ENCODE measurements at places on chromosomes 1 and 21.

GRCh38 chr1:186566140-186566855, 105.4 kb upstream of the PDC start:
- no peak for DNase-seq

GRCh38 chr1:180182643-180183311, 28.1 kb downstream of the QSOX1 start:
- DNase-seq: no peak

- no peak for DNase-seq
These were observed 120.4 kb downstream of the CACHD1 start for GRCh38 chr1:64590316-64590715.

- peak; percentile 53 for DNase-seq
These were observed 382 bp downstream of the TRMT1L start for GRCh38 chr1:185156288-185156853.

DNA sequence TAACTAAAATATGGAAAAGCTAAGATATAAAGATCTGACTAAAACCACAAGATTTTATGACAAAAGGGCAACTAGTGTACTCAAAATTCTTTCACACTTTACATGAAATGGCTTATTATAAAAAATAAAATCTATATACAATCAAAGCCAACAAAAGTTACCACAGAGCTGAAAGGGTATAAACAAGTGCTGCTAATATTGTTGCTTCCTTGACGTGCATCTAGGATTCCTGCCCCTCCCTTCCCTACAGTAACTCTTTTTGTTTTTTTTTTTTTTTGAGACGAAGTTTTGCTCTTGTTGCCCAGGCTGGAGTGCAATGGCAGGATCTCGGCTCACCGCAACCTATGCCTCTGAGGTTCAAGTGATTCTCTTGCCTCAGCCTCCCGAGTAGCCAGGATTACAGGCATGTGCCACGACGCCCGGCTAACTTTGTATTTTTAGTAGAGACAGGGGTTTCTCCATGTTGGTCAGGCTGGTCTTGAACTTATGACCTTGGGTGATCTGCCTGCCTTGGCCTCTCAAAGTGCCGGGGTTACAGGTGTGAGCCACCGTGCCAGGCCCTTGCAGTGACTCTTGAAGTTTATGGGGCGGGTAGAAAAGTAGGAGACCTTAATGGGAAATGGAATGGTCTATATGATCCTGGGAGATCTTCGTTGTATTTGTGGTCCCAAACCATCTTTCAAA, 4.5 kb downstream of the SRSF4 start:
- no peak for DNase-seq

DNA sequence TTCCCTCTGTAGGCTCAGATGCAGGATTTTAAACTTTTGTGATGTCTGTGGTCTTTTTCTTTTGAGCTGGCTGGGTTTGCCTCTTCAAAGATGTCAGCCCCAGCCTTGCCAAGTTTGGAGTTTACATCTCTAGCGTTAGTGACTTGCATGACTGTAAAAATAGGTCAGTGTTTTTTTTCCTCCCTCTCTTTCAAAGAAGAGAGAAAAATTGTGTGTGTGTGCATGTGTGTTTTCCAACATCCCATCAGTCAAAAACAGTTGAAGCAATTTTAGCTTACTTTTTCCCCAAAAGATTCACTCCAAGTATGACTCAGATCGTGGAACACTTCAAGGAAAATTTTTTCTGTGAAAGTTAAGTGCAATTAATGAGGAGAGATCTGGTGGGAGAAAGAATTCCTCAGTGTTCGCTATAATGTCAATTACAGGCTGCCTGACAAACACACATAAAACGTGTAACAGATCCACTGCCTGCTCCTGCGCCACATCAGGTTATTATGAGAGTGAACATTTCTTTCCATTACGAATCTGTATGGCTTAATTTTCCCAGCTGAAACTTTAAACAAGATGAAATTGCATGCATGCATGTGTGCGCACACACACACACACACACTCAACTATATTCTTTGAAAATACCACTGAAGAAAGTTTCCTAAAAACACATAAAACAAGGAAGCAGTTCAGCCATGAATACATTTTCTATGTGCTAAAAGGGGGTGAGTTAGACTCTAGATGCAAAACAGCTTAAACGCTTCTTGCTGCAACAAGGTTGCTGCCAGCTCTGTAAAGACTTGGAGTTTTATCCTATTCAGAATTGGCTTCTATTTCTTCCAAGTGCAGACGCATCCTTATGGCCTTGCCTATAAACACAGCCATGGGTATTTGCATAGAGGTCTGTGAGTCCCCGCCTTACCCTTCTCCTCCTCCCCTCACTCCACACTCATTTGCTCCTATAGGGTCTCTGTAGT, 55.5 kb downstream of the TLR5 start:
- no peak for DNase-seq

DNA sequence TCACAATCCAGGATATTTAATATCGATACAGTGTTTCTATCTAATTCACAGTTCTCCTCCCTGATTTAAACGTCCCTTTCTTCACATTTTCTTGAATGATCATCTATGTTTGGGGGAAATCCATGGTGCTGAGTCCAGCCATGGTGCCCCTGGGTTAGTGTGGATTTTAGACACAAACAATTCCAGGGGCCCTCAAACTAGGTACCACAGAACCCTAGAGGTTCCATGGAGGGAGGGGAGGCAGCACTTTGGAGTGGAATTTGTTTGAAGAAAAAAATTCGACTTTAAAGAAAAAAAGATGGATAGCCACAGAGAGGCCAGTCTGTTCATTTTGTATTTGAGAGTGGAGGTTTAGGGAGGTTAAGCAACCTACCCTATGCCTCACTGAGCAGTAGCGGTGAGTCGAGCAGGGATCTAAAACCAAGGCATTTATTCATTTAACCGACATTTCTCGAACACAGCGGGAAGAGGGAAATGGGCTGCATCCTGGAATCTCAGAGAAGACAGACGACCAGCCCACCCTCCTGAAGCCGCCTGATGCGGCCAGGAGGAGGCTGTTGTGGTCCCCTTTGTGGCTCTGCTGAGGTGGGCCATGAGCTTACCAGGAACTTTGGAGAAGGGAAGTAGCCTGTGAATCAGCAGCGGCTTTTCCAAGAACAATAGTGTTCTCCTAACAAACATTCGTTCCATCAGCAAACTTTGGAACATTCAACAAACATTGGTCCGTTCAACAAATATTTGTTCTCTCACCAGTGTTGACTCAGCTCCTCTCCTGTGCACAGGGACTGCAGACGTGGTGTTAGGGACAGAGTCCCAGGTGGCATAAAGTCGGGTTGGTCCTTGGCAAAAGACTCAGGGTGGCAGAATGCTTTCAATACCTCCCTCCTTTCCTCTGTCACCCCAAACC, 103.5 kb upstream of the ZBTB40 start:
- DNase-seq: no peak

DNA sequence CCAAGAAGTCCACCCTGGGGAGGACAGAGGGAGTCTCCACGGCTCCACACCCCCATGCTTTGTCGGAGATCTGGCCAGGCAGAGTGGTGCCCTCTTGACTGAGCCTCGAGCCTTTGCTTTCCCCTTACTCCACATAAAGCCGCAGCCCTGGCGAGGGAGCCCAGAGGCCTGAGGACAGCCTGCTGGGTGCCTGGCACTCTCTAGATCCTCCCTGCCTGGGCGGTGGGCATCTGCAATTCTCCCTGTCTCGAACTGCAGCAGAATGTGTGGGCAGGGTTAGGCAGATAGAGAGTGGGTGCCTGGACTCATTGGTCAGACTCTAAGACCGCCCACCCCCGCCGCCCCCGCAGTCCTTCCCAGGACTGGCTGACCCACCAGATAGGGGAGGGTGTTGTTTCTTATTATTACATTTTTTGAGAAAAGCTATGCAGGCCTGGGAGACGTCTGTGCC, 13.9 kb downstream of the EPHX1 start:
- no peak for DNase-seq

DNA sequence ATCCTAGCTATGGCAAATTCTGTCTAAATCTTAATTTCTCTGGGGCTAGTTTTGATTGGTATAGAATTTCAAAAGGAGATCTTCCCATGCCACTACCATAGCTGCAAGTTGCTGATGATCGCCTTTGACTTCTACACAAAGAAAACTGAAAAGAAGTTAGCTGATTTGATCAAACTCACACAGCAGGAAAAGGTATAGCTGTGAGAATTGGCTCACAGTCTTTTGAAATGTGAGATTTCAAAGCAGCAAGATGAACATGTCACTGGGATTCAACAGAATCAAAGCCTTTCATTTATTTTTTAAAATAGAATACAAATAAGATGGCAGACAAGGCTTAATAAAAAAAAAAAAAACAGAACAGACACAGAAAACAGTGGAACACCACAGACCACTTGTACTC, 7.5 kb upstream of the RGS1 start:
- no peak for DNase-seq

GRCh38 chr1:84642774-84643173, 47.5 kb downstream of the SSX2IP start:
- no peak for DNase-seq

- no peak for DNase-seq
These were observed 58.8 kb downstream of the KCTD3 start for GRCh38 chr1:215625949-215626348.

- DNase-seq: no peak
These were observed 62.1 kb downstream of the HSD3B1 start for GRCh38 chr1:119569095-119569494.

DNA sequence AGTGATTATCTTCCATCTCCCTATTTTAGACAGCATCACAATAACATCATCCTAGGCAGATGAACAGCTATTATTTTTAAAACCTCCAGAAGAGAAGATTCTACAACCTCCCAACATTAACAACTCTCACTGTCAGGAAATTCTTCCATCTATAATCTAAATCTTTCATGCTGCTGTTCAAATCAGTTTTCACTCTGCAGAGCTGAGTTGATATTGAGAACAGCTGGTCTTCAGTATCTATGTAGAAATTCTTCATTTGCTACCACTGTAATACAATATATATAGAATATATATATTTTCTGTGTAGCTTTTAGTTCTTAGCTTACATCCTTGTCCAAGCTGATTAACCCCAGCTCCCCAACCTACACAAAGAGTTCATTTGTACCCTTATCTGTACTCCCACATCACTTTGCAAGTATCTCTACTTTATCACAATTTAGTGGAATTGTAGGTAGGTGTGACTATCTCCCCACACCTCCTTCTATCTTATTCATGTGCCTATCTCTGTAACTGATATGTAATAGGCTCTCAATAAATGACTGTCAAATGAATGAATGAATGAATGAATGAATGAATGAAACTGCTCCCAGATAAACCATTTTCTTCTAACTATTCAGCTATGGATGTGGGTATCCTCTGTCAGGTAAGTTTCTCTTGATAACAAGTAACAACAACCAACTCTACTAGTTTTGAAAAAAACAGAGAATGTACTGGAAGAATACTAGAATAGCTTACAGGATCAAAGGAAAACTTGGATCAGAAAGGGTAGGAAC, 37.4 kb upstream of the PKN2 start:
- no peak for DNase-seq

GRCh38 chr21:25772686-25773085, 37.9 kb downstream of the GABPA start:
- peak; percentile 6 for DNase-seq

DNA sequence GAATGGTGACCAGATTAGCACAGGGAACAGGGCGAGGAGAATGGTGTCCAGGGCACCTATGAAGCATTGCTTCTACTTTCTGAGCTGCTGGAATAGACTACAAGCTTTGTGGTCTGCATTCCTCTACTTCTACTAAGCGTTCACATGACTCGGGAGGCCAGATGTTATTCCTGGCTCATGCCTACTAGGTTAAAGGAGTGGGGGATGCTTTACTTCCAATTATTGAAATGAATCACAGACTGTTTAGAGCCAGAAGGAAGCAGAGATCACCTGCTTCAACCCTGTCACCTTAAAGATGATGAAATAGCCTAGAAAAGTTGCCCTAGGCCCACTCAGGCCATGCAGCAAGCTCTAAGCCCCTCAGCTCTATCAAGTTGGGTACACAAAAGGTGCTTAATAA, 633.5 kb downstream of the KIF26B start:
- no peak for DNase-seq

GRCh38 chr1:15148475-15148874, 5.1 kb upstream of the TMEM51 start:
- DNase-seq: no peak

GRCh38 chr1:31221072-31221471, 18.6 kb downstream of the NKAIN1 start:
- no peak for DNase-seq

Measured in NAMALWA (cell line).